Naive thymus-derived CD4-positive, alpha-beta T cell (primary cell): ENCODE measurements at places on chromosomes 5 and 9. TPM values are rescaled to one million over a fixed set of nuclear protein-coding genes. Genes with fewer than 3 reads are reported as not detected.

The KIF12 gene
- not detected for total RNA-seq

The SPRY4 gene
- 0.34 and 1.2 TPM in 2 replicates for total RNA-seq

The CARD9 gene
- 1.1 TPM for total RNA-seq

The MYMK gene
- total RNA-seq, result not detected

The LTC4S gene
- total RNA-seq, result 4.9 TPM

The HTR1A gene
- total RNA-seq, result not detected

The N4BP3 gene
- total RNA-seq, result 0.84 TPM

The ENDOG gene
- total RNA-seq, result 18.3 TPM

The NXNL2 gene
- total RNA-seq, result not detected

The SLC6A18 gene
- not detected for total RNA-seq

The FAM78A gene
- 64.6 TPM for total RNA-seq

The GCNT4 gene
- 6.9 TPM for total RNA-seq

The XRCC4 gene
- total RNA-seq, result 2.9 TPM

GRCh38 chr9:101477736-101478135, 42.2 kb upstream of the ALDOB start:
- no peak overlapping the region for H3K4me3 ChIP-seq
- no peak for DNase-seq
- no peaks in the 10 kb centered on the region for H3K4me1 ChIP-seq
- no peak overlapping the region for H3K27ac ChIP-seq

GRCh38 chr9:33190021-33190705, 23.0 kb upstream of the B4GALT1 start:
- no peak overlapping the region for H3K4me3 ChIP-seq
- H3K27me3 ChIP-seq, result no peaks in the 10 kb centered on the region
- no peaks in the 10 kb centered on the region for H3K36me3 ChIP-seq
- DNase-seq, result no peak
- H3K4me1 ChIP-seq, result no peaks in the 10 kb centered on the region
- no peak overlapping the region for H3K27ac ChIP-seq

DNA sequence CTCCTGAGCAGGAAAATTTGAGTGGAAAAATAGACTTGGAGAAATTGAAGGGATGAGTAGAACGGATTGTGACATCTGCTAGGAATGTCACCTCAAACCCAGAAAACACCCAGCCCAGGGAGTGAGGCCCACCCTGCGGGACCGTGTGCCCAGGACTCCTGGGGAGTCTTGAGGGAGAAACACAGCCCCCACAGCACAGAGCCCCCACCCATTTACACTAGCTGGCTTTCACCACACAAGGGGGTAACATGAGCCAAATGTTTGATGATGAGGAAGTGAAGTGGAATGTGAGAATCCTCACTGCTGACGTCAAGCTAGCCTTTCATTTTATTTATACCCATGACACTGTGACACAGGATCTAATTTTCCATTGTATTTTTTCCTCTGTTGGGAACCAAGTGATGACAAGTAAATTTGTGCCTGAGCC, 42.8 kb upstream of the PDE8B start:
- no peak overlapping the region for H3K27ac ChIP-seq
- H3K36me3 ChIP-seq, result no peaks in the 10 kb centered on the region
- no peaks in the 10 kb centered on the region for H3K27me3 ChIP-seq

- H3K4me1 ChIP-seq, result no peaks in the 10 kb centered on the region
- no peak overlapping the region for H3K27ac ChIP-seq
- H3K4me3 ChIP-seq, result no peak overlapping the region
- no peak for DNase-seq
- H3K27me3 ChIP-seq, result no peaks in the 10 kb centered on the region
- no peaks in the 10 kb centered on the region for H3K36me3 ChIP-seq
Observed at GRCh38 chr5:92470770-92471169, 1087.7 kb upstream of the ARRDC3 start.

DNA sequence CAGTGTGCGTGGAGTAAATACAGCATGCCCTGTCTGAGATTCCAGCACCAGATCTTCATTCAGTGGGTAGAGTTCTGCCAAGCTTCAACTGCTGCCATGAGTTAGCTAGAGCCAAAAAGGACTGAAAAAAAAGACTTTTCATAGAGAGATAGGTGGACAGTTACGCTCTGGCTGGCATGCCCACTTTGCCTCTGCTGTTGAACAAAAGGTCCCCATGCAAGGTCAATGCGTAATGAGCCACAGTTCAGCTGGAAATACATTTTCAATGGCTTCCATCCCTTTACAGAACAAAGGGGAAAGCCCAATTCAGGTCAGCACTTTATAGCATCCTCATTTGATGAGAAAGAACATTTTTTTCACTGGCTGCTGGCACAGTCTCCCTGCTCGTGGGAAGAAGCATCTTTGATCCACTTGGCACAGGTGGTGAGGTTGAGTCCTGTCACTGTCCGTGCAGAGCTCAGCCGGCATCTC, 86.9 kb upstream of the ERCC6L2 start:
- H3K4me3 ChIP-seq, result no peak overlapping the region
- H3K27me3 ChIP-seq, result no peaks in the 10 kb centered on the region
- no peaks in the 10 kb centered on the region for H3K4me1 ChIP-seq
- no peak overlapping the region for H3K27ac ChIP-seq

GRCh38 chr5:80504833-80505232, 16.9 kb downstream of the FAM151B start:
- H3K4me1 ChIP-seq, result no peaks in the 10 kb centered on the region
- H3K4me3 ChIP-seq, result no peak overlapping the region
- no peak for DNase-seq
- H3K36me3 ChIP-seq, result no peaks in the 10 kb centered on the region
- H3K27me3 ChIP-seq, result no peaks in the 10 kb centered on the region

DNA sequence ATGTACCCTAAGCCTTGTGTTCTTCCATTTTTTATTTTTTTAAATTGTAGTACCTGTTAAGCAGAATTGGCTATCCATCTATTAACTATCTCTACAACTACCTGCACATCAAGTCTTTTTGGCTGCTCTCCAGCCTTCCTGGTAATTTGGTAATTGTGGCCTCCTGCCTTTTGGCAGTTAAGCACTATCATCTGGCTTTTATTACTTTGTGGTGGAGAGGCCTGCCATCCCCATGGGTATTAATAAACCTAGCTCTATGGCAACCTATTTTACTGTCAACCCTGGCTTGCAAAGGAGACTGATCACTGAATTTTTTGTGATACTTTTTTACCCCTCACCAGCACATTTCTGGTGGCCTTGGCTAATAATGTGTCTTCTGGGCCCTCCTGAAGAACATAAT, 20.5 kb downstream of the SELENOP start:
- H3K27ac ChIP-seq, result no peak overlapping the region
- H3K36me3 ChIP-seq, result no peaks in the 10 kb centered on the region
- DNase-seq, result no peak
- H3K27me3 ChIP-seq, result no peaks in the 10 kb centered on the region

GRCh38 chr9:87498046-87498810, 561 bp downstream of the DAPK1 start:
- H3K36me3 ChIP-seq, result no peaks in the 10 kb centered on the region
- H3K27ac ChIP-seq, result no peak overlapping the region
- H3K27me3 ChIP-seq, result no peaks in the 10 kb centered on the region

GRCh38 chr5:104599726-104600125, 1037.1 kb upstream of the NUDT12 start:
- H3K27ac ChIP-seq, result no peak overlapping the region
- H3K27me3 ChIP-seq, result no peaks in the 10 kb centered on the region
- no peak overlapping the region for H3K4me3 ChIP-seq
- H3K36me3 ChIP-seq, result no peaks in the 10 kb centered on the region
- no peak for DNase-seq

GRCh38 chr9:90815183-90815943, 13.7 kb downstream of the SYK start:
- no peak overlapping the region for H3K4me3 ChIP-seq
- no peaks in the 10 kb centered on the region for H3K27me3 ChIP-seq
- DNase-seq, result peak; percentile 9
- H3K36me3 ChIP-seq, result no peaks in the 10 kb centered on the region
- H3K27ac ChIP-seq, result no peak overlapping the region

GRCh38 chr9:89440951-89441654, 56.8 kb downstream of the SEMA4D start:
- H3K4me3 ChIP-seq, result no peak overlapping the region
- peaks cover 86% of the 10 kb centered on the region for H3K4me1 ChIP-seq
- peak overlapping the region; percentile 72 for H3K27ac ChIP-seq
- peaks cover 36% of the 10 kb centered on the region for H3K36me3 ChIP-seq
- DNase-seq, result no peak

DNA sequence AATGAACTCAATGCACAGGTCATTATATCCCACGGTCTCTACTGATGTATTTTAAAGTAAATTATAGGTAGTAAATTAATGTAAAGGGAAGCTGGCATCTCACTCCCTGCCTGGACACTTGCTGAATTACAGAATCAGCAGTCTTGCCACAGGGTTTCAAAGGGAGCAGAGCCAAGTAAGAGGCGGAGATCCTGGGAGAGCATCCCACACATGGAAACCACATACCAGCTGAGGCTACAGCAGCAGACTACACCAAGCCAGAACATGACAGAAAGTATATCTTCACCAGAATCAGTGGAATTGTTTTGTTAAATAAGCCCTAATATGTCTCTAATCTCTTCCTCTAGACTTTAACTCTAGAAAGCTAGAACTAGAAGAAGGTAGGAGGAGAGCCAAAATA, 1689.2 kb upstream of the WWC1 start:
- no peak overlapping the region for H3K27ac ChIP-seq
- H3K4me1 ChIP-seq, result no peaks in the 10 kb centered on the region
- H3K36me3 ChIP-seq, result no peaks in the 10 kb centered on the region
- H3K27me3 ChIP-seq, result no peaks in the 10 kb centered on the region
- H3K4me3 ChIP-seq, result no peak overlapping the region

DNA sequence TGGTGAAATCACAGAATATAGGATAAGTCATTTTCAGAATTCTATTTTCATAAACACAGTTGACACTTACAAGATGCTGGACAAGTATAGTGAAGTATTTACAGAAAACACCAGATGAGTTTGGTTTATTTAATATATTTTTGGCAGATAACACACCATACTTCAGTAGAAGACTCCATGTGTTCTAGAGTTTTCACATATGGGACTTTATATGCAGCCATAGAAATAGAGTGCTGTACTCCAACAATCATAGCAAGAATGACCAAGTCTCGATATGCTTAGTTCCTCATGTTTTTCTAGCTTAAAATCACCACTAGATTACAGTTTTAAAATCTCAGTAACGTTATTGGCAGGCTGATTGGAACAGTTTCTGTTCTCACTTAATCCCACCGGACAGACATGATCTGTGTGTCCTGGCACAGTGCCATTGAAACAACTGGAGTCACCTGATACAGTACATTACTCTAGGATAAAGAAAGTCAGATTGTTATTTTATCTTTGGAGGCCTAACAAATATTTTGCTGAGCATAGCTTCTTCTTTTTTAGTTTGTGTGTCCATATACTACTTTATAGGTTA, 45.8 kb upstream of the ERBIN start:
- no peaks in the 10 kb centered on the region for H3K27me3 ChIP-seq
- no peaks in the 10 kb centered on the region for H3K4me1 ChIP-seq
- H3K4me3 ChIP-seq, result no peak overlapping the region
- no peak for DNase-seq
- H3K36me3 ChIP-seq, result no peaks in the 10 kb centered on the region

- H3K27ac ChIP-seq, result no peak overlapping the region
- no peak for DNase-seq
- H3K4me1 ChIP-seq, result peaks cover 31% of the 10 kb centered on the region
- H3K4me3 ChIP-seq, result no peak overlapping the region
- H3K36me3 ChIP-seq, result no peaks in the 10 kb centered on the region
Observed at GRCh38 chr5:39055768-39056398, 18.3 kb downstream of the RICTOR start.

- H3K27ac ChIP-seq, result no peak overlapping the region
- H3K4me1 ChIP-seq, result no peaks in the 10 kb centered on the region
- no peaks in the 10 kb centered on the region for H3K27me3 ChIP-seq
- peak; percentile 72 for DNase-seq
Observed at GRCh38 chr9:21789541-21790037, 12.8 kb upstream of the MTAP start.

- peaks cover 11% of the 10 kb centered on the region for H3K36me3 ChIP-seq
- H3K27me3 ChIP-seq, result no peaks in the 10 kb centered on the region
- no peak overlapping the region for H3K4me3 ChIP-seq
- H3K4me1 ChIP-seq, result no peaks in the 10 kb centered on the region
Observed at GRCh38 chr9:128304136-128304970, 17.9 kb downstream of the TRUB2 start.

- no peaks in the 10 kb centered on the region for H3K4me1 ChIP-seq
- H3K36me3 ChIP-seq, result no peaks in the 10 kb centered on the region
- DNase-seq, result no peak
- no peak overlapping the region for H3K4me3 ChIP-seq
Observed at GRCh38 chr5:169390265-169390664, 89.3 kb upstream of the SLIT3 start.

GRCh38 chr5:159547466-159548195, 217.3 kb upstream of the IL12B start:
- H3K36me3 ChIP-seq, result no peaks in the 10 kb centered on the region
- no peak overlapping the region for H3K27ac ChIP-seq
- no peak overlapping the region for H3K4me3 ChIP-seq
- no peaks in the 10 kb centered on the region for H3K4me1 ChIP-seq
- no peak for DNase-seq

GRCh38 chr5:93422652-93423280, 158.3 kb downstream of the NR2F1-AS1 start:
- H3K27ac ChIP-seq, result no peak overlapping the region
- no peak for DNase-seq
- H3K4me3 ChIP-seq, result no peak overlapping the region
- no peaks in the 10 kb centered on the region for H3K27me3 ChIP-seq
- no peaks in the 10 kb centered on the region for H3K36me3 ChIP-seq

- H3K27ac ChIP-seq, result no peak within 1 kb of the TSS
- H3K4me1 ChIP-seq, result no peaks in the 10 kb centered on the region
Observed at GRCh38 chr5:150166650-150167511, at the start of gene CDX1. Gene CDX1 (plus strand): TSS chr5:150166778. CDS start chr5:150166877, 99 bp downstream.

DNA sequence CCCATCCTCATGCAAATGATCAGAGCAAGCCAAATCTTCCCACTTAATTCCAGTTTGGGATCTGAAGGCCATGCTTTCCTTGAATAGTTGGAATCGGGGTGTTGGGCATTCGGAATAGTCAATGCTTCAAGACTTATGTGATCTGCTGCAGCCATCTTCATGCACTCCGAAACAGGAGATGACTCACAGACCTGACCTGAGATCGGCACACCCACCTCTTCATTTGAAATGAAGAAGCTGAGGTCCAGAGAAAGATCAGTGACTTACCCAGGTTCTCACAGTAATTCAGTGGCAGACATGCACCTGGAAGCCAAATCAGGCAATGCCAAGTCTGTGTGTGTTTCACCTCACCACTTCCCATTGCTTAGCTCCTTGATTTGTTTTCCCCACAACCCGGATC, 33.0 kb downstream of the FOXD1 start:
- H3K4me3 ChIP-seq, result no peak overlapping the region
- peaks cover 8% of the 10 kb centered on the region for H3K4me1 ChIP-seq
- peaks cover 16% of the 10 kb centered on the region for H3K27me3 ChIP-seq
- DNase-seq, result no peak
- no peaks in the 10 kb centered on the region for H3K36me3 ChIP-seq

DNA sequence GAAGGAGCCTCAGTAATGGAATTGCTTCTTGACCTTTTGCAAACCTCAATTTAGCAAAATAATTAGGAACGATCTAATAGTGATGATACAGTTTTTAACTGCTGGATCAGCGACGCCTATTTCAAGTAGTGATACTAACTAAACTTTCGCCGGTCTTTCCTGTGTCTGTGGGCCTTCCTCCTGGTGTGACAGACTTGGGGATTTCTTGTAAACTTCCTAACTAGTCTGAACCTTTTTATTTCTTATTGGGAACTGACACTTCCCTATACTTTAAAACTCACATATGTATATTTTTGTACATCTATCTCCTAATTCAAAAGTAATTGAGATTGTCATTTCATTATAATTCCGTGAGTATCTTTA, 15.2 kb downstream of the ITGA1 start:
- H3K4me3 ChIP-seq, result no peak overlapping the region
- H3K27ac ChIP-seq, result no peak overlapping the region
- H3K27me3 ChIP-seq, result no peaks in the 10 kb centered on the region
- H3K4me1 ChIP-seq, result peaks cover 25% of the 10 kb centered on the region
- no peaks in the 10 kb centered on the region for H3K36me3 ChIP-seq
- no peak for DNase-seq
